ENCODE measurements at places on chromosomes 7 and 10. TPM values are rescaled to one million over a fixed set of nuclear protein-coding genes. Genes with fewer than 3 reads are reported as not detected.

The OPN1SW gene
- total RNA-seq = not detected

The MALRD1 gene
- 8.1 TPM for total RNA-seq

GRCh38 chr7:101862280-101863220, 45.1 kb downstream of the CUX1 start:
- DNase-seq = no peak

GRCh38 chr7:83475420-83475819, 173.5 kb downstream of the SEMA3E start:
- DNase-seq = no peak

All from left lung (tissue), 14 donors.